Head of caudate nucleus (tissue), 42 donors: ENCODE measurements at places on chromosomes 11 and 22.

DNA sequence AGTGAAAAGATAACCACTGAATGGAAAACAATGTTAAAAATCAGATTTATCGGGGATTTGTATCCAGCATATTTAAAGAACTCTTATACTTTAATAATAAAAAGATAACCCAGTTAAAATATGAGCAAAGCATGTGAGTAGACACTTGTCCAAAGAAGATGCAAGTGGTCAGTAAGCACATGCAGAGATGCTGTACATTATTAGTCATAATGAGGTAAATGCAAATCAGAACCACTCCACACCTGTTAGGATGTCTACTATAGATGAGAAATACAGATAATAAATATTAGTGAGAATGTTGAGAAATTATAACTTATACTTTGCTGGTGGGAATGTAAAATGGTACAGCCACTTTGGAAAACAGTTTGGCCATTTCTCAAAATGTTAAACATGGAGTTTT, 28.0 kb downstream of the QSER1 start:
- DNase-seq: no peak

GRCh38 chr22:39419911-39420310, 20.3 kb downstream of the TAB1 start:
- DNase-seq: no peak

DNA sequence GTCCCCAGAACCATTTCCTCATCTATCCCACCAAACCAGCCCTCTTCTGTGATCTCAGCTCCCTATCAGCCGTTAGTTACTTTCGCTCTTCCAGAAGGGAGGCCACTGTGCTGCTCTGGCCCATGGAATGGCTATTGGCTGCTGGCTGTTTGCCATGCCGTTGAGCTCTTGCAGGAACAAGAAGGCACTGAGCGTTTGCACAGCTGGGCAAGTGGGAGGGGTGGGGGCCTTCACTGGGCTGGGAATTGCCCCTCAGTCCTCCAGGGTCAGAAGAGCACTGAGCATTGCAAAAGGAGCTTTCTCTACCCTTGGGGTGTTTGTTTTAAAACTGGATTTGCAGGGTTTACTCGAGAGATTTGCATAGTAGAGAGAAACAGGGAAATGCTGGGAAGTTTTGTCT, 129.0 kb upstream of the PARVA start:
- peak; percentile 86 for DNase-seq

GRCh38 chr11:86148345-86148747, 79.5 kb upstream of the PICALM start:
- no peak for DNase-seq

- DNase-seq: no peak
These were observed 32.1 kb downstream of the LRP4 start for GRCh38 chr11:46886211-46886610.

- DNase-seq: peak; percentile 65
These were observed 262.8 kb upstream of the PLET1 start for GRCh38 chr11:112523477-112523876.

- DNase-seq: no peak
These were observed 197.5 kb downstream of the C11orf87 start for GRCh38 chr11:109619498-109619897.
